ENCODE measurements at places on chromosomes 4 and X. TPM values are rescaled to one million over a fixed set of nuclear protein-coding genes. Genes with fewer than 3 reads are reported as not detected.

GRCh38 chr4:168440442-168441264 is 39.6 kb downstream of the DDX60L start:
- no peak for DNase-seq

DNA sequence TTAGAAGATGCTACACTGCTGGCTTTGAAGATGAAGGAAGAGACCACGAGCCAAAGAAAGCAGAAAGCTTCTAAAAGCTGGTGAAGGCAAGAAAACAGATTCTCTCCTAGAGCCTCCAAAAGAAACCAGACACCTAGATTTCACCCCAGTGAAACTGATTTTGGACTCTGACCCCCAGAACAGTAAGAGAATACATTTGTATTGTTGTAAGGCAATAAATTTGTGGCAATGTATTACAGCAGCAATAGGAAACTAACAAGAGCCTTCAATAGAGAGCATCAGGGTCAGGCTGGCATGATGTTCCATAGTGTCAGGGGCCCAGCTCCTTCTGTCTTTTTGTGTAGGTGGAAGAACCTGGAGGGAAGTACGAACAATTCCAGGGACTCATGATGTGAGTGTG is 6.0 kb upstream of the TEC start:
- DNase-seq, result no peak

DNA sequence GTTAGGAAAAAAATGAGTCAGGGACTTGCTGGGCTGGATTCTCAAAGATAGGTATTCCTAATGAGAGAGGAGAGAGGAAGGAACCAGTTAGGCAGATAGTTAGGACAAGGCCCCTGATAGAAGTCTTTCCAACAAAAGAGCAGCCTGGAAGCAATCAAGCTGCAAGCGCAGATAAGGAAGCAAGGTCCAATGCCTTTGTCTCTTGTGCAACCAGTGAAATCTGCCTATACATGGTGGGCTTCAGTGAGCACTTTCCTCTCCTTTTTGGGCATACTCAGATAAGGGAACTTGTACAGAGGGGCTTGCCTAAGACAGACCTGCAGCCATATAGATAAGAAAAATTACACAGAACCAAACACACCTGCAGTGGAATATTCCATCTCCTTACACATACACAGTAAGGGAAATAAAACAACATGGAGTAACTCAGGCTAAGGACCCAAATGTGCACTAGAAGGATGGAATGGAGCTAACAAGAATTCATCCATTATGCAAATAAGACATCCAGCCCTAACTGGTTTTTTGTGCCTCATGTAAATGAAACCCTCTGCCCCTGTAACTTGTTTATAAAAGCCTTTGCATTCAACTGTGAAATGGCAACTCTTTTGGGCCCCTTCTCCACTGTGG is 68.8 kb downstream of the PCDH18 start:
- no peak for DNase-seq

- DNase-seq, result no peak
These were observed 40.8 kb upstream of the GRPEL1 start for GRCh38 chr4:7108660-7109059.

Gene SLC49A3
- total RNA-seq, result 34.4 TPM

Gene ABCG2
- total RNA-seq, result 5.3 TPM

Data from upper lobe of left lung (tissue), 6 donors.